ENCODE measurements at places on chromosomes 2 and 18.

GRCh38 chr2:35973132-35973736, 382.3 kb upstream of the CRIM1 start:
- no peak for DNase-seq

DNA sequence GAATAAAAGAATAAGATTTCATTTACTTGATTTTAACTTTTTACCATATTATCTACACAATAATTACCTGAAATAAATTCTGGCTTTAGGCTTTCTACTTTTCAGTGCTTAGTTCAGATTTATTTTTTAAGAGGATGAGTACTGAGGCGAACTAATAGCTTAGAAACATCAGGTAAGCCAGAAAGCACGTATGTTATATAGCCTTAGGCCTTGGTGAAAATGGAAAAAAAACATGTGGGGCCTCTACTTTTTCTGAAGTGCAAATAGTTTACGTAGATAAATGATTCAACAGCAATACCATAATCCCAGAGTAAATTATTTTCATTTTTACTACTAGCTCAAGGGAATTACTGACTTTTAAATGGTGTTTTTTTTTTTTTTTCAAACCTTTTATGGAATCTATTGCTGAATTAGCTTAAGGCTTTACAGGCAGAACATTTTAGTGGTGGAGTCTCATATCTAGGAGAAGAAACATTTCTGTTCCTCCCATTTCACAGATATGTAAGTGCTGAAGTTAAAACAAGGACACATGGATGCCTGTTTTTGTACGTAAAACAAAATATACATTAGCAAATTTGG, 6.2 kb downstream of the CPS1 start:
- no peak for DNase-seq

GRCh38 chr2:151423760-151424159, 14.1 kb downstream of the RIF1 start:
- no peak for DNase-seq

GRCh38 chr2:168254158-168254935, 7.0 kb upstream of the STK39 start:
- no peak for DNase-seq

GRCh38 chr18:905307-905947, 756 bp downstream of the ADCYAP1 start:
- DNase-seq: no peak
